Fibroblast of the aortic adventitia (primary cell): ENCODE measurements at places on chromosomes 4 and X.

DNA sequence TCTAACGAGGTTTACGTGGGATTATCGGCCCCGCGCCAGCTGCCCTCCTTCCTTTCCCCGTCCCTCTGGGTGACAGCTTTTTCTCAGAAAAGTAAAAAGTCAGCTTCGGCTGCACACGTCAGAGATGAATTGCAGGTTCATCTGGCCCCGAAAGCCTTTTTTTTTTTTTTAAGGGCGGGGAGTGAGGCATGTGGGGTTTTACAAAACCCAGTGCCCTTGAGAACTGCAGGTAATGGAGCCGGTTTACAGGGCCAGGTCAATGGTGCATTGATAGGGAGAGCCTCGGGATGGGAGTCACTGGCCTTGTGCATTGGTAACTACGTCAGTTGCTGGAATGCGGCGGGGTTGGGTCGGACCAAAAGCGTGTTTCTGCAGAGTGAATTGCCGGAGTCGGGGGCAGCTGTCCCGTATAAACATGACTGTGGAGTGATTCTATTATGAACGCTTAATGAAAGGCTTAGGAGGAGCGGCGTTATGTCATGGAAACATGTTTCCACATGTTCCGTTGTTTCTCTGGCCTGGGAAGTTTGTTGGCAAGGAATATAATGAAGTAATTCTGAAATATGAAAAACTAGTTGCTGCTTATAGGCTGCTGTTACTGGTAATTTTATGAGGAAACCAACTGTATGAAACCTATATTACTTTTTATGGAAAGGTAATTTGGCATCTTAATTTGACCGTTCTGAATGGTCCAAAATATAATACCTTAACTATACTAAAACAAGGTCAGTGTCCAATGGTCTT is 1.1 kb downstream of the HSPA4L start:
- DNase-seq = peak; percentile 79

GRCh38 chr4:47703956-47704355 is 133.9 kb downstream of the CORIN start:
- DNase-seq = no peak

- DNase-seq = peak; percentile 46
Measured at GRCh38 chrX:154308108-154308946, 12.7 kb downstream of the TKTL1 start.

DNA sequence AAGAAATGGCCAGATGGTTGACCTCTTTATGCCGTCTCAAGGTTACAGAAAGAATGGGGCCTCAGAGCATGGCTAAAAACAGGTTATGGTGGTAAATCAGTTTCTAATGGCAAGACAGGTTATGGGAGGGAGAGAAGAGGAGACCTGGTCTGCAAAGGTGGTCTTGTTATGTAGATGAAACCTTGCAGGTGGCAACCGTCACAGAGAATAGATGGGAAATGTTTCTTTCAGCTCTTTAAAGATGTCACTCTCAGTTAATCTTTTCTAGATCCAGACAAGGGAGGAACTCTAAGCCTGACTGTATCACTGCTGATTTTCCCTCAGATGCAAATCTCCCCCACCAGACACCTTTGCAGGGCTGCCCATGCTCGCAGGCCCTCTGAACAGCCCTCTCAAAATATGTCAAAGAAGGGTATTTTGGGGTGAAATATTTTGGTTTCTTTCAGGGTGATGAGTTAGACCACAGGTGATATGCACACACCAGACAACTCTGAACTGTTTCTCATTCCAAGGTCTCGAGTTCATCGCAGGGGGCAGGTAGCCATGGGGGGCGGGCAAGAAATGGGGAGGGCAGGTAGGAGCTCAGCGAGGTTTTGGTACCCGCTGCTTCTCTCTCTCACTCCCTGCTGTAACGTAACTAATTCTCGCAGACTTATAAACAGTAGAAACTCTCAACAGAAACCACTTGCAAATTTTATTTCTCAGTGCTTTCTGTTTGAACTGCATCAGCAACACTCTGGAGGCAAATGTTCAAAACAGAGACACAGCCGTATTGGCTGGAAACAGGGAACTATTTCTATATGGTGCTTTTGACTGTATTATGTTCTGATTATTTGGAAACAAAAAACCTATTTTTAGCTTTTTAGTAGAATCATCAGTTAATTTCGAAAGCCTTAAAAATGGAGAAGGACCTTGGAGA is 32.4 kb downstream of the CASP3 start:
- DNase-seq = peak; percentile 6

DNA sequence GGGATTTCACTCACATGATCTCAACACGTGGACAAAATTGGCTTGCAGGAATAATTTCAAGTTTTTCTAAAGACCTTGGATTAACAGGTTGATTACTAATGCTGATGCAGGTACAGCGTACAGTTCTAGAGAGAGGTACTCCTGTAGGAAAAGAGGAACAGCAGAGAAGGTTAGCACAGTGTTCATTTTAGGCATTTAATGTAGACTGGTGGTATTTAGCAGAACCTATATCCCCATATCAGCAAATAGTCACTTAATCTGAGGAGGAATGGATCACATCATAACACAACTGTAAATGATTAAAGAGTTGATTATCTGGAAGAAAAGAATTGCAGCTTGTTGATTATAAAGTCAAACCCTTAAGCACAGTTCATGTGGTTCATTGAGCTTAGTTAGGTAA is 620 bp downstream of the CXCL10 start:
- DNase-seq = no peak

DNA sequence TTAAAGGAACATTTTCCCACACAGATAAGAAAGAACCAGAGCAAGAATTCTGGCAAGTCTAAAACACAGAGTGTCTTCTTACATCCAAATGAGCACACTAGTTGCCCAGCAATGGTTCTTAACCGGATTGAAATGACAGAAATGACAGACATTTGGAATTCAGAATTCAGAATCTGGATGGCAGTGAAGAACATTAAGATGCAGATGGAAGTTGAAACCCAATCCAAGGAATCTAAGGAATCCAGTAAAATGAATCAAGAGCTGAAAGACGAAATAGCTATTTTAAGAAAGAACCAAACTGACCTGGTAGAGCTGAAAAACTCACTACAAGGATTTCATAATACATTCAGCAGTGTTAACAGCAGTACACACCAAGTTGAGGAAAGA is 21.5 kb downstream of the ANAPC10 start:
- DNase-seq = peak; percentile 12

GRCh38 chrX:123743312-123743711 is 10.5 kb upstream of the THOC2 start:
- DNase-seq = no peak

DNA sequence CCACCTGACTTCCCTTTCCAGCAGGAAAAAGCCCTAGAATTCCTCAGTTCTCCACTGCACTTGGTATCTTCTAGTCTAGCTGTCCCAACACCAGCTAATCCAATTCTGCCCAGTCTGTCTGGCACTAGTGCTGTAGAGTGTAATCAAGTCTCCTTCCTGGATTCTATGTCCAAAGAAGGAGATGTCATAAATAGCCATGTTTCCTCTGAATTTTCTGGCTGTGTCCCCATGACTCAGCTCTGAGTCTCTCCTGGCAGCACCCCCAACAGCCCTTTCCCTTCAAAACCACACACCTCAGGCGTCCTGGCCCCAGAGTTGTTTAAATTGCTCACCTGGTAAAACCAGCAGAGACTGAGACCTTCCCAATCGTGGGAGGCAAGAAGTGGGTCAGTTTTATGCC is 197.2 kb downstream of the GRXCR1 start:
- DNase-seq = peak; percentile 10

- DNase-seq = no peak
Measured at GRCh38 chr4:150402871-150403272, 179.1 kb upstream of the MAB21L2 start.

- DNase-seq = no peak
Measured at GRCh38 chr4:161538941-161539340, 624.9 kb downstream of the FSTL5 start.

DNA sequence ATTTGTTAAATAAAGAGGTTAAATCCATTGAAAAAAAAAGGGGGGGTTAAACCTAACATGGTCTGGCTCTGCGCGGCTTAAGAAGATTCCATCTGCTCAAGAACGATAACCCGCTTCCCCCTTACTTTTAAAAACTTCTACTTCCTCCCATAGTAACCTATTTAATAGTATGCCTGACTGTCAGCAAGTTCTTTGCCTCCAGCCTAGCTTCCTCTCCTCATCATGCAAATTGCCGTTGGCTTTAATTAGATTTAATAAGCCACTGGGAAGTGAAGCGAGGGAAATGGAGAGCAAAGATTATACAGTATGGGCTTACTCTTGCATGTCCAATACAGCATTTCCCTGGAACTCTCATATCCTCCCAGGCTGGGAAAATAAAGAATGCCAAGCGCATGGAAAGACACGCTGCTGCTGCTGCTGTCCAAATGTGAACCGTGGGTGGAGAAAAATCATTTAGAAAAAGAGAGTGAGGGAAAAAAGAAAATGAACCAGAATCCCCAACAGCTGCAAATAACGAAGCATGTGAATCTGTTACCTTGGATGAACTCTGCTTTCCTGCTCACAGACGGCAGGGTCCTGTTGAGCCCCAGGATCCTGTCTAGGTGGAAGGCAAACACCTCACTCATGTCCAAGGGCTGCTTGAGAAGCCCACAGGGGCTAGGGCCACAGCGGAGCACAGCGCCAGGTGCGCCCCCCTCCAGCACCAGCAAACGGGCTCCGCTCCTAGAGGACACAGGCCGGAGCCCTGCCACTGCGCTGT is 2.7 kb downstream of the GASK1B start:
- DNase-seq = peak; percentile 75

- peak; percentile 56 for DNase-seq
Measured at GRCh38 chrX:48083212-48083611, 11.8 kb upstream of the ZNF630 start.

GRCh38 chr4:48112017-48112667 is 21.9 kb downstream of the TXK start:
- peak; percentile 20 for DNase-seq

DNA sequence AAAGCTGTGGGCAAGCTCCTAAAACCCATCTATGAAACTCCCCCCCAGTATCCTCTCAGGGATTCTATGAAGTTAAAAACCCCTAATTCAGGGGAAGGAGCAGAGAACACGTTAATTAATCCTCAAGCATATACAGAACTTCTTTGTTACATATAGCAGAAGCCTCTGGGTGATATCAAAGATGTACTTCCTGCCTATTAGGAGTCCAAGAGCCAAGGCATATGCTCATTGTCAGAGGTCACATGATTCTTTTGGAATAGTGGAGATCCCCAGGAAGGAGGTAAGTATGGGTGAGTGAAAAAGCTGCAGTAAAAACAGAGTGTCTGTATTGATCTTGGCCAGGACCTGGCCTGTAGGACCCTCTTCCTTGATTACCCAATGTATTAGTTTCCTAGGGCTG is 2.9 kb upstream of the SPARCL1 start:
- DNase-seq = no peak

DNA sequence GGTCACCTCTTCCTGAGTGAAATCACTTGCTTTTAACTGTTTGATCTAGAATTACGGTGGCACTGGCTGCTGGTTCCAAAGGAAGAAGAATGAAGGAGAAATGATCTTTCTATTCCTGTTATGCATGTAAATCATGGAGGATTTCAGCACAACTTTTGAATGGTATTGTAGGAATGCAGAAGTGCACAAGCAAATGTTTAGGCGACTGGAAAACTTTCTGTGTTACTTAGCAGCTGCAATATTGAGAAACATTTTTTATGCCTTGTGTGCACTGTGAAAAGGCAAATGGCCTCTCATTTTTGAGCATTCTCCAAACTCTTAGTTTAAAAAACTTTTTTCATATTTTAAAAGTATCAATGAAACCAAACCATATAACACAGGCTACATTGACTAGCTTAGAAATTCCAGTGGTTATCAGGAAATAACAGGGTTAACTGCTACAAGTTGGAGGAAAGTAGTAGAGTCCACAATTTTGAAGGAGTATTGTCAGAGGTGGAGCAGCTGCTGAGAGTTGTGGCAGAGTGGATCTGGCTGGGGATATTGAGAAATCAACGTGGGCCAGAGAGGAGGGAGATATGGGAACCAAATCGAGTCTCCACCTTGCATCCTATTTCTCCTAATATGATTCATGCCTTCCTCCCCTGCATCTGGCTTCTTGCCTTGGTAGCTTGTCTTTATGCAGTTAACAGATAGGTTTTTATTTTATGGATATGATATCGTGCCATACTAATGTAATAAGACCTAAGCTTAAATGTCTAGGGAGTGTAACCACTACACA is 32.0 kb upstream of the FHL1 start:
- DNase-seq = peak; percentile 57

- no peak for DNase-seq
Measured at GRCh38 chrX:38327775-38328081, 419 bp upstream of the RPGR start.

DNA sequence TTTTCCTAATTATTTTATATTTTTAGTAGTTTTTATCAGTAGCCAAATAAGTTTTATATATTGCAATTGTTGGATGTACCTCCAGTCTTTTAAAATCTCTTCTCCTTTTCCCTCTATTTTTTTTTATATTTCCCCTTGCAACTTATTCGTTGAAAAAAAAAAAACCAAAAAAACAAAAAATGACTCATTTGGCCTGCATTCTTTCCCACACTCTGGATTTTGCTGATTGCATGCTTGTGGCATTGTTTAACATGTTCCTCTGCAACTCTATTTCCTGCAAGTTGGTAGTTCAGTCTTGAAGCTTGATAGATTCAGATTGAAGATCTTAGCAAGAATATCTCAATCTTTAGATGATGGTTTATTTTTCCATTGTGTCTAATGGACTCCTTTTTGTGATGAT is 260.6 kb upstream of the BOD1L1 start:
- peak; percentile 94 for DNase-seq

GRCh38 chrX:152641996-152642395 is 4.3 kb downstream of the GABRQ start:
- peak; percentile 6 for DNase-seq

DNA sequence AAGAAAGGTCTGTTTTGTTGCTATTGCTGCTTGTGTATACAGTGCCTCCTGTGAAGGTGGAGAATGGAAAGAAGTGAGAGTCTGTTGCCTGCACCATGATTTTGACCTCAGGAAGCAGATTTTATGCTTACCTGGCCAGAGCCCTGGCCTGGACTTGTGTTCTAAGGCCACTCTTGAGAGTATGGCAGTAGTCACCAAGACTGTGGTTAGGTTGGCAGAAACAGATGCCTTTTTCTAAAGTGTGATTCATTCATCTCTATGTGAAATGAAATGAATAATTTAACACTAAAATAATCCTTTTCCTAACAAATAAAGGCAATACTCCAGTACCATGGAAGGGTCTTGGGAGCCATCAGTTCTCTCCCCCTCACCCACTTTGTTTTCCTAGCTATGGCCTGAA is 161.8 kb downstream of the DCLK2 start:
- DNase-seq = no peak

DNA sequence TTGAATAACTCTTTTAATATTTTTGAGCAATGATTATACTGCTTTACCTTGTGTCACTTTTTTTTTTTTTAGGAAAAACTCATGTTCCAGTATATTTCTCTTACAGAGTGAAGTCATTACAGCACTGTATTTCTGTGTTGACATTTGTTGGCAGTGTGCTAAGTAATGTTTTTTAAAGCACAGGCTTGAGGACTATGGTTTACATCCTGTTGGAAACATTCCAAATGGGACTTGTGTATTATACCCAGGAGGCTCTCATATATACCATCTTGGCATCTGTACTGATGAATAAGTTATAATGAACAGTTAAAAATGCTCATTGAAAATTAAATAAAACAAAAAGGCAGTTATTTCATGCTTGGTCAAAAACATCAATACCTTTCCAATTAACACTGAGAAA is 33.8 kb downstream of the CEP44 start:
- no peak for DNase-seq
